ENCODE measurements at places on chromosomes 7 and 10.

DNA sequence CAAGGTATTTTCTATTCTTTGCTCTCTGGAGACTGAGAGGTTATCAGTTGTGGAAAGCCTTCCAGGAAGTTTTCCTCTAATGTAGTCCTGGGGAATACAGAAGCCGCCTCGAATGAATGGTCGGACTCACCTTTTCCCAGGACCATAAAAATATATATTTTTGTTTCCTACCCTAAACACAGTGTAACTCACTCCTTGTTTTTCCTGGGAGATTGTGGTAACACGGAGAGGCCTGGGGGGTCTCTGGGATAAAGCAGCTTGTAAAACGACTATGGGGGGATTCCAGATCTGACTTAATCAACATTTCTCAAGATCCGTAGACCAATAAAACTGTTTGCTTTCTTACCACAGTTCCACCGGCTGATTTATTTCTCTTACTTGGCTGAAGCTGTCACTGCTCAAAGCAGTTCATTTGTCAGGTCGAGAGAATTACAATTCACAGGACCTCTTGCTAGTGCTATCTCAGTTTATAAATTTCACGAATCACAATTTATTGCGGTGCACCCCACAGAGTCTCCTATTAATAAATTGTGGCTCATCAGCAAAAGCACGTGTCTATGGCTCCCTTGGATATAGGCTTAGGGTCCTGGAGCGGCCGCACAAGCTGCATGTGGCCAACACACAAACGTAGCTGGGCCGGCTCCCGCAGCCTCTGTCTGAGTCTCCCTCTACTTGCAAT, 176.3 kb upstream of the BMPER start:
- no peak for DNase-seq

GRCh38 chr7:66609176-66609575, 19.5 kb upstream of the KCTD7 start:
- DNase-seq, result no peak

- DNase-seq, result no peak
Observed at GRCh38 chr10:43902842-43903241, 254.2 kb upstream of the ZNF32 start.

- no peak for DNase-seq
Observed at GRCh38 chr7:122304319-122304975, at the start of gene FEZF1. TSS of gene FEZF1 (minus strand) at chr7:122304750. CDS start at chr7:122304437, 313 bp downstream.

GRCh38 chr10:119754085-119754484, 28.2 kb downstream of the INPP5F start:
- no peak for DNase-seq

GRCh38 chr7:114931656-114932011, 9.7 kb downstream of the MDFIC start:
- DNase-seq, result no peak

DNA sequence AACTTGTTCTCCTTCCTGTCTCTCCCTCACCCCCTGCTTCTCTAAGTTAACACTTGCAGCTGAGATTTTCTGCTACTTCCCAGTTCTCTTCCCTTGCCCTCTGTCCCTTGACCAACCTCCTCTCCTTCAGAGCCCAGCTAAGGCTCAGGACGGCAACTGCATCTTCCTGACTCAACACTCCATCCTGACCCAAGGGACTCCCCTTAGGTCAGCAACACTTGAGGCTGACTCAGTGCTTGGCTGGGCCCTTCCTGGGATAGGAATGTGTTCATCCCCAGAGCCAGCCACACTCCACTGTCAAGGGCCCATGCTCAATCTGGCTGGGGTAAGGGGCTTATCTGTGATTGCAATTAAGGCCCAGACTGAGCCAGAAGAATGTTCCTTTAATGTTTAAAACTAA, 3.4 kb downstream of the CALHM2 start:
- no peak for DNase-seq

- DNase-seq, result no peak
Observed at GRCh38 chr7:36762394-36762793, 38.1 kb upstream of the AOAH start.

DNA sequence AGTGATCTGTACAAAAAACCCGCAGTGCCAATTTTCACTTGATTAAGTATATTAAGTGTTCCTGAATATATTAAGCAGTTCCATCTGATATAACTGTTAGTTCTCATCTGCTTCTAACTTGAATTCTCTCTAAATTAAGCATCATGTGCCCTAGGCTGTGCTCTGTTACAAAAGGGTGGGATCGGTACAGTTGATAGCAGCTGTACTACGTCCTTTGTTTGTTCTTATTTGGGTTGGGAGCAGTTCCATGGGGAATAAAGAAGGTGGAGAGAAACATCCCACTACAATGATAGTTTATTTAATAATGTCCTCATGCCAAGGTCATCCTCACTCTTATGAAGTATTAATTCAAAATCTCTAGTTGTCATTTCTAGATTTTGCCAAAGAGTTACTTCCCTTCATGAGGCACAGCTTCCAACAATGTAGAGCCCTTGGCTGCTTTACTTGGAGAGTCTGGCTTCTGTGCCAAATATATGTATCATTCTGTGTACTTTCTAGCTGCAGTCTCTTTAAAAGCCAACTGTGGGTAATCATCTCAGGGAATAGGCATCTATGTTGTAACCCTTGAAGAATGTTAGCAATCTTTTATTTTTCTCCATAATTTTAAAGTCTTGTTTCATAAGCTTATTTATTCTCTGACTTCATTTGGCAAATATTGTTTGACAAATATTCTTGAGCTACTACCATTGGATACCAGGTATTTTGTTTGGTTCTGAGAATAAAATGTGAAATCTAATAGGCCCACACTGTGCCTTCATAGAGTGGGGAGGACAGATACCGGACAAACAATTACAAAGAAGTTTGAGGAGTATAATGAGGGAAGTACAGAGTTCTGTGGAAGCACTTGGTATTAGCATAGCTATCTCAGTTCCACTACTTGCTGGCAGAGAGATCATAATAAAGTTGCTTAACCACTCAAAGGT, 22.4 kb upstream of the AHR start:
- no peak for DNase-seq

DNA sequence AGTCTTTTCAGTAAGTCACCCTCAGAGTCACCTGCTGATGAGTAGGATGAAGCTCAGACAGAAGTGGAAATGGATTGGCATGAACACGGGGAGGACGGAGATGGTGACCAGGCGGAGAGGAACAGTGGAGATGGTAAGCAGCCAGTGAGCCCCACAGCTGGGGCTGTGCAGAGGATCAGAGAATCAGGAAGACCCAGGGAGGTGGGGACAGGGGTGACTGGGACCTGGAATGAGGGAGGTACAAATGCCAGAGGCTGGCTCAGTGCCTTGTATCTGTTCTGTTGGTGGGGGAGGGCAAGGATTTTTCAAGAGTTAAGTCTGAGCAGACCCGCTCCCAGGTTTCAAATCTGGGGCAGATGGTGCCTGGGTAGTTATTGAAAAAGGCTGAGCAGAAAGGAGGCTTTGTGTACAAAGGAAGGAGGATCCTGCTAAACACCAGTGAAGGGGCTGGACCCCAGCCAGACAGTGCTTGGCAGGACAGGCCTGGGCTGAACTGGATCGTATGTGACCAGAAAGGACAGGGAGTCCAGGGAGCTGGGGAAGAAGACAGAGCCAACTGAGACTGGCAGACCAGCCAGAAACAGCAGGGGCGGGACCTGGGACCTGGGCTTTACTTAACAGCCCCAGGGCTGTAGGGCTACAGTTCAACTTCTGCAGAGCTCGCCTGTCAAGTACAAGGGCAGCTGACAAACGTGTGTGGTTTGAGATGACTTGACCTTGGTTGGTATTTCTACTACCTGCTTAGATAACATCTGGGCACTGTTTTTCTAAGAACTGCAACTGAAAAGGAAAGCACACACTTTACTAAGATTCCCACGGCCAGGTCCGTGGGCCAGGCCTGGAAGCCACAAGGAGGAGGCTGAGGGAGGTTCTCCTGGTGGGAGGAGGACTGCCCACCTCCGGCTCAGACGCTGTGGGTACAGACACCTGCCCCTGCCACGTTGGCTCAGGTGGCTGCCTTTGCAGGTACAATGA, 13.2 kb upstream of the FRMPD2 start:
- no peak for DNase-seq

DNA sequence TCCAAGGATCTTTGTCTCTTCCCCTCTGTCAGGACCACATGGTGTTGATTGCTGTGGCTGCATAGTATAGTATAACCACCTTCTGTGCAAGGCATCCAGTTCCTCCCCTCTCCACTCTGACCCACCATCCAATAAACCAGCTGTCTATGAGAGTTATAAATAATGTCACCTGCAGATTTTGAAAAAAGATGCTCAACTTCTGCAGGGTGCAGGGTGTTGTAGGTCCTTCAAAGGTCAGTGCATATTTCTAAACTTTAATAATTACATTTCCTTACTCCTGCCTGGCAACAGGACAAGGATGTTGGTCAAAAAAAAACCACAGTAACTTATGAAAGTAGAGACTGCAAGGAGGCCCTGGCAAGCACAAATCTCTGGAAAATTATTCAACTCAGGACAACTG, 166.2 kb downstream of the PKD1L1 start:
- no peak for DNase-seq

DNA sequence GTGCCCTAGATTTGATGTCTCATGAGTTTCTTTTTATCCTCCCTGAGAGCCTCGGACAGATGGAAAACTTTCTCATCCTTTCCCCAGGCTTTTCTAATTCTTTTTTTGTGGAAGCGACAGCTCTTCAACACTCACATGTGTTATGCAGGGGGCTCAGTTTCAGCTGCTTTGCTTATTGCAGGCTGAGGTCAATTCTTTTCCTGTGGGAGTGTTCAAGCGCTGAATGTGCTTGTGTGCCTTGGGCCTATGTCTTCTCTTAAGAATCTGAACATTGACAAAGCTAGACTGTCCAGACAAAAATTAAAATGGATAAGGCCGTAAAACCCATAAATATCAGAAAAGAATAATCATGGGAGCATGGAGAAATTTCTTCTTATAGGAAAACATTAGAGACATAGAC, 125.2 kb upstream of the STEAP4 start:
- DNase-seq, result no peak

DNA sequence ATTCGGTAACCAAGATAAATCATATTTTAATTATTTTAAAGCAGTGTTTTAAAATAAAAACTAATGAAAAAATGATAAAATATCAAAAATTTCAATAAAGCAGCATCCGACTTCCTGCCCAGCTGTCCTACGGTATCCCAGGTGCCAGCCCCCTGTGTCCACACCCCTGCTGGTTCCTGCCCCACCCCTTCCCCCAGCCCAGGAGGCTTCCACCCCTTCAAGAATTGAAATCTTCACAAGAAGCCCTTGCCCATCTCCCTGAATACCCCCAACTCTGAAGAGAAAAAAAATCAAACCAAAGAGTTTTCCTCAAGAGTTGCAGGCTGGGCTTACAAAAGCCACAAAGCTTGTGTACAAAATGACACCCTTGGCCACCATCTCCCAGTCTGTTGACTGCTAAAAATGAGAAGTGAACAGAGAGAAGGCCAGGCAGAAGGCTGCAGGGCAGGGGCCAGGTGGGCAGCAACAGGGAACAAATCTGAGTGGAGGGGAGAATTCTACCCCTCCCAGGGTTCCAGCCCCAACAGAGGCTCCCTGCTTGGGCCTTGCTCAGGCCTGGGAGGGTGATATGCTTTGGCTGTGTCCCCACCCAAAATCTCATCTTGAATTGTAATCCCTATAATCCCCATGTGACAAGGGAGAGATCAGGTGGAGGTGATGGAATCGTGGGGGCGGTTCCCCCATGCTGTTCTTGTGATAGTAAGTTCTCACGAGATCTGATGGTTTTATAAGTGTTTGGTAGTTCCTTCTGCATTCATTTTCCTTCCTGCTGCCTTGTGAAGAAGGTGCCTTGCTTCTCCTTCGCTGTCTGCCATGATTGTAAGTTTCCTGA, 14.5 kb downstream of the GPRIN2 start:
- DNase-seq, result no peak

DNA sequence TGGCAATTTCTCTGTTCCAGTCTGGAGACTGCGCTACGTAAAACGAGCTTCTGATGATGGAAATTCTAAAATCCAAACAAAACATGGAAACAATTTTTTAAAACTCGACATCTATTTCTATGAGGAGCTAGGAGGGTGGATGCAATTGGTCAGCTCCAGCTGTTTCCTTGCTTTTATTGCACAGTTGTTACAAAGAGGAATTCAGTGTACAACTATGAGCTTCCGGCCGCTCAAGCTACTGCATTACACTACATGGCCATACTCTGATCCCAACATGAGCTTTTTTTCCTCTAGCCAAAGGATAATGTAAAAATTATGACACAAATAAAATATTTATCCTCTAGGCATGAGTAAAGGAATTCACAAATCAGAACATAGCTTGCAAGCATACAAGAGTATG, 403.1 kb upstream of the C7orf33 start:
- no peak for DNase-seq

GRCh38 chr10:103901299-103901698, 16.7 kb downstream of the STN1 start:
- no peak for DNase-seq

- DNase-seq, result no peak
Observed at GRCh38 chr10:15879058-15879457, 18.8 kb upstream of the MINDY3 start.

GRCh38 chr10:16493884-16494536, 27.7 kb downstream of the C1QL3 start:
- no peak for DNase-seq

- peak; percentile 37 for DNase-seq
Observed at GRCh38 chr10:6423004-6423403, 157.1 kb downstream of the PRKCQ start.

- no peak for DNase-seq
Observed at GRCh38 chr7:128708235-128708634, 30.9 kb upstream of the CALU start.
